Esophagus muscularis mucosa (tissue), 4 donors: ENCODE measurements at places on chromosomes 16 and 17. TPM values are rescaled to one million over a fixed set of nuclear protein-coding genes. Genes with fewer than 3 reads are reported as not detected.

The SALL1 gene
- not detected for total RNA-seq

GRCh38 chr16:51922476-51922875, 624.5 kb downstream of the TOX3 start:
- H3K36me3 ChIP-seq: no peaks in the 10 kb centered on the region
- H3K4me1 ChIP-seq: no peaks in the 10 kb centered on the region
- no peak overlapping the region for H3K4me3 ChIP-seq
- H3K27ac ChIP-seq: no peak overlapping the region

DNA sequence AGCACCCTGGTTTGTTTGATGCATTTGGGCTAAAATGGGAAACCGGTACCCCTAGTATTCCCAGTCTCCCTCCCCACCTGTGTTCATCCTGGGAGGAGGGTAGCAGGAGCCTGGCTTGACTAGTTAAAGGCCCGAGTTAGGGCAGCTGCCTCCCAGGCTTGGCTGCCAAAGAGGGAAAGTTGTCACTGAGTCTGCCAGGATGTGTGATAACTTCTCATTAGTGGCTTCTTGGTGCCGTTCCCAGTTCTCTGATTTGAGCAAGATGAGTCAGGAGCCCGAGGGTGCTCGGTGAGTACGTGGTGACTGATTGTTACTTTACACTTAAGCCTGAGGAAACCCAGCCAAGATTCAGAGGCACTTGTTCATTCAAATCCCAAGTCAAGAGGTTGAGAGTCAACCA, 2.5 kb downstream of the KRT32 start:
- no peaks in the 10 kb centered on the region for H3K27me3 ChIP-seq
- H3K36me3 ChIP-seq: no peaks in the 10 kb centered on the region
- H3K27ac ChIP-seq: no peak overlapping the region

- no peak overlapping the region for H3K4me3 ChIP-seq
- H3K27ac ChIP-seq: no peak overlapping the region
- H3K36me3 ChIP-seq: no peaks in the 10 kb centered on the region
Measured at GRCh38 chr17:73976147-73976546, 227.3 kb upstream of the RPL38 start.

DNA sequence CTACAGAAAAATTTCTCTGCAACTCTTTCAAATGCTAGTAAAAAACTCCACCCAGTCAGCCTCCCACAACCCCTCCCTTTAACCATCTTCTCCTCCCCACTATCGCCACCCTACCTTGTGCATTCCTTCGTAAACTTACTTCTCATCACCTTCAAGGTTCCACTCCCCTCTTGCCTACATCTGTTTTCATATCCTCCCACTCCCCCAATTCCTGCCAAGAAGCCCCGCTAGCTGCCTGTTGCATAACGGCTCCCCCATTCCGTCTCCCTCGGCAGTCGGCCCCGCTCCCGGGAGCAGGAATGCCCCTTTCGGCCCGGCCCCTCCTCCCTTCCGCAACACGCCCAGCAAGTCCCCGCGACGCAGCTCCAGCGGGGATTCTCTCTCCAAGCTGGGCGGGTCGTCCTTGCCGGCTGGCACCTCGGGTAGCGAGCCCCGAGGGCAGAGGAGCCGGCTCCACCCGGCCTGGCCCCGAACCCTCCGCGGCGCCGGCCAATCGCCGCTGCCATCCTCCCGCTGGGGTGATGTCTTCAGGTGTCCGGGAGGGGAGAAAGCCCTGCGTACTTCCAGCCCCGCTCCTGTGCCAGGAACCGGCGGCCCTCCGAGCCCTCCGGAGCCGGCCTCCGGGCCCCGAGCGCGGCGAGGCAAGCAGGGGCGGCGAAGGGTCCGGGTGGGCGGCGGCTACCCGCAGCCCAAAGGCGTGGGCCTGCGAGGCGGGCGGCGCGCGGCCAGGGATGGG, 1.5 kb downstream of the PHLPP2 start:
- H3K36me3 ChIP-seq: peaks cover 3% of the 10 kb centered on the region
- no peak for DNase-seq
